ENCODE measurements at places on chromosomes 12 and 14.
A peak's percentile ranks its signal among the peaks of the same experiment; 100 is the strongest.

DNA sequence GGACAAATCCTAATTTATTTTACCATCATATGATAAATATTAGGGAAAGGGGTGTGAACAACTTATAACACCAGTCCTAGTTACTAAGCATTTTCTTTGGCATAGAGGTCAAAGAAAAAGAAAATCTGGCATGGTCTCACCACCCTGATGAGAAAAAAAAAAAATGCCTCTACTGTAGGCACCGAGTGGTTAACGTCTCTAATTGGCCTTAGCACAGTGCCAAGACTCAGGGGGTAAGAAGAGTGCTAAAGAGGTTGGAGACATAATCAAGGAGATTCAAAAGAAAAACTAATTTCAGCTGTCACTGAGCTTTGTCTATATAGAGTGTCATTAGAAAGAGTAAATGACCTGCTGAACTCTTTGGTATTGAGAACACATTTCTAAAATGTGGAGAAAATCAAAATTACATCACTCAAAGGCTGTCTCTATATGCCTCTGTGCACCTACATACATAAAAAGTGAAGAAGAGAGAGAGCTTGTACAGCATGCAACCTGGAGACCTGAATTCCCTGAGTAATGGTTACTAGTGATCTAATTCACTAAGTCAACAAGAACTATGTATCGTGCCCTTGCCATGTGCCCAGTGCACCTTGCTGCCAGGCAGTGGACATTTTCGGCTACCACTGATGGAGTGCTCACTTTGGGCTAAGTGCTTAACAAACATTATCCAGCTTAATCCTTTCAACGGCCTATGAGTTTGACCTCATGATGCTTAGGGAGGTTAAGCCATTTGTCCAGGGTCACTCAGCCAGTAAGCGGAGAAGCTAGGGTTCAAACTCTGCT is 113.8 kb upstream of the G2E3 start:
- DNase-seq = no peak

DNA sequence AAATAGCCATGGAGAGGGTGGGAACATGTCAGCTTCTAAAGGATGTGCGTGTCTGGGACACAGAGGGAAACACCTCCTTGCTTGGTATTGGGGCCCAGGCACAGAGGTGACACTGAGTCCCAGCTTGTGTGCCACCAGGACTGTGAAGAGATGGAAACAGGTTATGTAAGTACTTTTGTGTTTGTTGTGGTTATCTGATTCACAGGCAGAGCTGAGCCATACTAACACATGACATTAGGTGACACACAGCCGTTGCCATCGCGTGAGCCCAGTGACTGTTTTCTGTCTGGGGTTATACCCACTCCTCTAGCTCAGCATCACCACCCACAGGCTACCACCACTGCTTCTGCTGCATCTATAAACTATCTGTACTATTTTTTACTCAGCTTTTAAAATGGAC is 12.1 kb upstream of the FLVCR2 start:
- DNase-seq = no peak

DNA sequence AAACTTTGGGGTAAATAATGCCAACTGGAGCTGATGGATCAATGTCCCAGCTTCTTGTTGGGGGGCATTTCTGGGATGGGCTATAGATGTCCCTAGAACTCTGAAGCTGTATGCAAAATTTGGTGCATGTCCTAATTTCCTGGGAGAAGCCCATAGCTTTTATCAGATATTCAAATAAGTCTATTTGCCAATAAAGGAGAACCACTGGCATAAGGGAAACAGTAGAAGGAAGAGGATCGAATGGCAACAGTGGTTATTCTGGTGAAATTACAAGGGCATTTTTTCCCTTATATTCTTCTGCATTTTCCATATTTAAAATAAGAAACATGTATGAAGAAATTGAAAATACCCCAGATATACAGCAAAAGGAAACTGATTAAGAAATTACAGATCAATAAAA is 34.2 kb downstream of the PSMA6 start:
- no peak for DNase-seq

- no peak for DNase-seq
Measured at GRCh38 chr12:28460420-28461130, 270.3 kb downstream of the CCDC91 start.

- DNase-seq = no peak
Measured at GRCh38 chr12:116278667-116279066, 1.2 kb upstream of the MED13L start.

DNA sequence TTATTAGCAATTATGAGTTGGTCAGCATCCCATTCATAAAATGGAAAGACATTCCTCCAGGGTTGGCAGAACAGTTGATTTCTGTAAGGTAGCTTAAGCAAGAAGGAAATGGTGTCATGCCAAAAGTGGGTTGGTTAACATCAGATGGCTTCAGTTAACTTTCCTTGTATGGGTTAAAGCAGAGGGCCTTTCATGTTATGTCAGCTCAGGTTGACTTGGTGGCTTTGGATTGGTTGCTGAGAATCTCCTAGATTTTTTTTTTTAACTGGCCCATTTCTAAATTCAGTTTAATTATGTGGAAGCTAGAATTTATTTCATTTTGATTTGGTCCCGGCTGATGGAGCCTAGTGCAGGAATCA is 87.8 kb downstream of the BBS10 start:
- no peak for DNase-seq

GRCh38 chr14:93332397-93332852 is 411 bp downstream of the BTBD7 start:
- peak; percentile 5 for DNase-seq

DNA sequence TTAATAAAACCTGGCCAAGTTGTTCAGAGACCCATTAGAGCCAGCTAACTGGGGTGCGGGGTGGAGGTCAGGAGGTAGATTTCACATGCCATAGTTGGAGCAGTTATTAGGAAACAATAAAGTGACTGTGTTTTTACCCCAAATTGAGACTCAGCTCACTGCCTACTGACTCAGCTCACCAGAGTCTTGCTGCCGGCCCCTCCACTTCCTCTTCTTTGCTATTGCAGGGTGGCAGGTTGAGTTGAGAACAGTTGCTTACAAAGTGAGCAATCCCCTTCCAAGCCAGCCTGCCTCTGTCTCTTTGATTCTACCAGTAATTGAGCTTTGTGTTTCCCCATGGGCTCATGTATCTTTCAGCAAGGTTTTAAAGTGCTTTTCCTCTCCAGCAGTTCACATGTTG is 12.9 kb downstream of the ST8SIA1 start:
- DNase-seq = no peak

DNA sequence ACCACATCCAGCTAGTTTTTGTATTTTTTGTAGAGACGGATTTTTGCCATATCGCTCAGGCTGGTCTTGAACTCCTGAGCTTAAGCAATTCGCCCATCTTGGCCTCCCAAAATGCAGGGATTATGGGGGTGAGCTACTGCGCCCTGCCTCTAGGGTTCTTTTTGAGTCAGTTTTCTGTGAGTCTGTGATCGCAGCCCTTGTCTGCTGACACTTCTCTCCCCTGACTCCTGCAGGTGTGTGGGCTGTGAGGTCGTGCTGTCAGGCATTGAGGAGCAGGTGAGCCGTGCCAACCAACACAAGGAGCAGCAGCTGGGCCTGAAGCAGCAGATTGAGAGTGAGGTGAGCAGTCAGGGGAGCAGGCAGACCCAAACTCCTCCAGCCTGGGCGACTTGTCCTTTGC is 6.3 kb downstream of the COPS7A start:
- DNase-seq = no peak

- DNase-seq = no peak
Measured at GRCh38 chr12:39603065-39603464, 16.5 kb downstream of the ABCD2 start.

DNA sequence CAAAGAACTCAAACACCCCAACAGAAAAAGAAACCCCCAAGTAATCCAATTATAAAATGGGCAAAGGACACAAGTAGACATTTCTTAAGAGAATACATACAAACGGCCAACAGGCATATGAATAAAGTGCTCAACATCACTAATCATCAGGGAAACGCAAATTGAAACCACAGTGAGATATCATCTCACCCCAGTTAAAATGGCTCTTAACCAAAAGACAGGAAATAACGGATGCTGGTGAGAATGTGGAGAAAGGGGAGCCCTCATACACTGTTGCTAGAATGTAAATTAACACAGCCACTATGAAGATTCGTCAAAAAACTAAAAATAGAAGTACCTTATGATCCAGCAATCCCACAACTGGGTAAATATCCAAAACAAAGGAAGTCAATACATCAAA is 52.4 kb downstream of the CLMN start:
- DNase-seq = no peak

- DNase-seq = no peak
Measured at GRCh38 chr14:97395068-97395467, 597.9 kb downstream of the VRK1 start.

GRCh38 chr14:91140672-91141071 is 26.8 kb downstream of the DGLUCY start:
- DNase-seq = peak; percentile 55

DNA sequence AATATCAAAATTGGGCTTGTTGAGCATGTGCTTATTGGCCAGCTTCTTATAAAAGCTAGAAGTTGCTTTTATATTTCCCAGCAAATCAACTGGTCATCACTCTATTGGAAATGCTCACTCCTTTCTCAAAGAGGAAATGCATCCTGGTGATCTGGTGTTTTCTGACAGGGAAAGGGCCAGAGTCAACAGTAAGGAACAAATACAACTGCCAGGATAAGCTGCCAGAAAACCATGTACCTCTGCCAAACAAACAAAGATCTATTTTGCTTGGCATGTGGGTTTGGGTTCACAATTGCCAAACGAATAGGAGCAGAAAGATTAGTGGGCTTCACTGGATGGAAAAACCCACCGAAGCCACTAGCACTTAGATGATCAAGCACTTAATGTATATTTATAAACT is 126.9 kb upstream of the PDZRN4 start:
- DNase-seq = no peak

- no peak for DNase-seq
Measured at GRCh38 chr14:55070981-55071411, 19.5 kb downstream of the MAPK1IP1L start.

DNA sequence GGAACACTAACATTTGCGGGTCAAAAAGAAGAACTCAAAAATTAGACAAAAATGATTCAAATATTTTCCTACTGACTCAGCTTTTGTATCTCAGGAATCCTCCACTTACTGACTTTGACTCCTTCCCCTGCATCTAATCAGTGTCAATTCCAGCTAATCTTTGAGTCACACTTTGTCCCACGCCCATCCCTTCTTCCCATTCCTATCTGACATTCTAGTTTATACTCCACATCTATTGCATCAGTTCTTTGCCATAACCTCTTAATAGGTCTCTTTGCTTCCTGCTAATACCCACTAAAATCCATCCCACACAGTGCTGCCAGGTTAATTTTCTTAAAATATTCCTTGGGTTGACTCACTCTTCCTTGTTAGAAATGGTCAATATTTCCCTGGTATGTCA is 19.1 kb downstream of the BBS10 start:
- DNase-seq = peak; percentile 33

GRCh38 chr12:109729371-109729781 is 15.8 kb downstream of the FAM222A start:
- no peak for DNase-seq

DNA sequence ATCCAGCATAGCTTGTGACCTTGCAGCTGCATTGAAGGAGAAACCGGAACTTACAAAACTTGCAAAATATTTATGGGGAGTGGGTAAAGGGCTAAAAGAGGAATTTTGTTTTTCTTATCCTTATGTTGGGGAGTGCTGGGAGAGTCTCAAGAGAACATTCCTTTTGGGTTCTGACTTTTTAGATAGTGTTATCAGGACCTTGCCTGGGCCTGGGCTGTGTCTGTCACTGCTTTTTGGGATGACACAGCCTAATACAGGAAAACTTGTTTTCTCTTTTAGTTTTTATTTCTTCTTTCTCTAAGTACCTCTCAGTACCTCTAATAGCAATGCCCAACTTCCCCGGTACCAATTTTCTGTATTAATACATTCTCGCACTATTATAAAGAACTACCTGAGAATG is 850.6 kb downstream of the RPS29 start:
- no peak for DNase-seq

DNA sequence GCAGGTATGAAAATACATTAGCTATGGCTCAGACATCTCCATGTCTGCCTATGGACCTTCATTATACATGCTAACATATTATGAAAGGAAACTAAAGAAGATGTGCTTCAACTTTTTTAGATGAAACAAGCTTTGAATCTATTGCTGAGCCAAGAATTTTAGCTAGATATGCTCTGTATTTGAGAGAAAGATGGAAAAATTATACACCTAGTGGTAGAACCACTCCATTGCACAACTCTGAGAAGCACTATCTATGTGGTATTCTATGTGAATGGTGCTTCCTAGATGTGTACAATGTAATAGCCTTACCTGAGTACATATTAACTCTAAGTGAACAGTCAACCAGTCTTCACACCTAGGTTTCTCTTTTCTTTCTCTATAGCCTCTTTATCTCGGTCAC is 17.3 kb downstream of the EPYC start:
- no peak for DNase-seq

GRCh38 chr14:77327111-77327510 is 6.3 kb downstream of the GSTZ1 start:
- DNase-seq = no peak

DNA sequence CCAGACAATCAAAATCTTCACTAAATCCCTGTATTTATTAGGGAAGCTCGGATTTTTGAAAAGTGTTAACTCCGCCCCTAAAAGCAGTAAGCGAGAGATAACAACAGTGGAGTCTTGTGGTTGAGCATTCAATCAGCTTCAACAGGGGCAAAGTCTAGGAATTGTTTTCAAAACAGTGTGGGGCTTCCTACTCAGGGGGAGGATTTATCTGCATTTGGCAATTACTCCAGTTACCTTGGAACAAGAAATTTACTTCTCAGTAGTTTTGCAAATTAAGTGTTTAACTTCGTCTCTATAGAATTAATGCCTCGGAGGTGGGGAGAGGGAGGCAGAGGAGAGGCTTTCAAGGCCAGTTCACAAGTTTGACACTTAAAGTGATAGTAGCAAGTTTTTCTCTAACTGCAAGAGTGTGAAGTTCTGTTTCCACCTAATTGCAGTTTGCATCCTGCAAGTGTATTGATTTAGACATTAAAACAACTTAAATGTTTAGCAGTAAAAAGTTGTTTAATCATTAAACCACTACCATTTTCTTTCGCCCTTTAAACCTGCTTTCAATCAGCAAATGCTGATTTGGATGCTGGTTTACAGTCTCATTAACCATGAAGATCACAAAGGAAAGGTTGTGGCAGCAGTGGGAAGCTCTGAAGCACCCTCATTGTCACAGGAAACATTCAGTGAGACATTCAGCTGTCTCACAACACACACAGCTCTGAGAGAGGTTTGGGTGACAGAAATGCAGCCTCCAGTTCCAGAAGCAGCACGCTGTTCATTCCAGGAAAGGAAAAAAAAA is 102.0 kb downstream of the HMGA2 start:
- DNase-seq = peak; percentile 54

DNA sequence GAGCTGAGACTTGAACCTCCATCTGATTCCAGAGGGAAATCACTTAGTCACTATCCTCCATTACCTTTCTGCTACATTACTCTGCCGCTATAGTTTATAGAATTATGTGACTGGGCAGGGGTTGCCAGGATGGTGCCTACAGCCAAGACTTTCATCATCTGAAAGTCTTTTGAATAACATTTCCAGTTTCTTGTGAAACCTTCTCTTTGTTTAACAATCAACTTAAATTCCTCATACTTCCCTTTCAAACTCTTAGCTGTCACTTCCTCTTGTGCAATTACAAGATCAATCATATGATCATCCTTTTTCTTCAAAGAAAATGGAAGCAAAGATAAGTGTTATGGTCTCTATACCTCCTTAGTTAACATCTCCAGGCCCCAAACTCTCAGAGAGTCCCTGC is 25.4 kb upstream of the PELI2 start:
- DNase-seq = no peak

Data from COLO829 (cell line).